ENCODE measurements at places on chromosomes 5 and 9.
A peak's percentile ranks its signal among the peaks of the same experiment; 100 is the strongest.

- no peak for DNase-seq
These were observed 1.2 kb upstream of the CAPSL start for GRCh38 chr5:35939639-35940038.

DNA sequence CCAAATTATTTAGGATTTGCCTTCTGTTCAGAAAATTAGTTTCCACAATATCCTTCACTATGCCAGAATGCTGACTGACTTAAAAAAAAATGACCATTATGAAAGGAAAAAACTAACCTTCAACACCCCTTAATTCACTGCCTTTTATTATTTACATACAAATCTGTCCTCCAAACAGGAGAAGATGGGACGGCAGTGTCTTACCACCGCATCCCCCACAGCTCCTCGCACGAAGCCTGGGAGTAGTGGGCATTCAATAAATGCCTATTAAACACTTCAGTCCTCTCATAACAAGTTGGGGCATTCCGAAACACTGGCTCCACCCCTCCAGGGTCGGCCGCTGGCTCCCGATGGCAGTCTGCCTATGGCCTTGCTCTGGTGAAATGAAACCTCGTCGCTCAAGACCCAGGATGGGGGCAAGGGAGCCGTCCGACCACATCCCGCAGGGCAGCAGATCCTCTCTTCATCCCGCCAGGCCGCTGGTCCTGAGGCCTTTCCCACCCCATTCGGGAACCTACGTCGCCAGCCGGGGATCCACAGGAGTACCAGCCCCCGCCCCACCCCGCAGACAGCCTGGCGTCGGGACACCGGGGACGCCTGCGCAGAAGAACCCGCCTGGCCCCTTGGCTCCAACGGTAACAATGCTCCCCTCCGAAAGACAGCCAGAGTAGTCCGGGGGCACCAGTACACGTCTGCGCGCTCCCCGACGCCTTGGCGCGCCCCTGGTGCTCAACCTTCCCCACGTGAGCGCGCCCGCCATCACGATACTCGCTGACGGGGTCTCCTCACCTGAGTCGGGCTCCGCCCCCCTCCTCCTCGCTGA is 613 bp downstream of the ZBTB5 start:
- DNase-seq = no peak

- DNase-seq = no peak
These were observed 480.8 kb downstream of the CDH12 start for GRCh38 chr5:22372376-22372775.

GRCh38 chr5:99922386-99922785 is 612.8 kb upstream of the FAM174A start:
- DNase-seq = no peak

- DNase-seq = no peak
These were observed 281.8 kb downstream of the MLLT3 start for GRCh38 chr9:20340511-20340861.

GRCh38 chr9:75892216-75892911 is 1.9 kb downstream of the PCSK5 start:
- no peak for DNase-seq

DNA sequence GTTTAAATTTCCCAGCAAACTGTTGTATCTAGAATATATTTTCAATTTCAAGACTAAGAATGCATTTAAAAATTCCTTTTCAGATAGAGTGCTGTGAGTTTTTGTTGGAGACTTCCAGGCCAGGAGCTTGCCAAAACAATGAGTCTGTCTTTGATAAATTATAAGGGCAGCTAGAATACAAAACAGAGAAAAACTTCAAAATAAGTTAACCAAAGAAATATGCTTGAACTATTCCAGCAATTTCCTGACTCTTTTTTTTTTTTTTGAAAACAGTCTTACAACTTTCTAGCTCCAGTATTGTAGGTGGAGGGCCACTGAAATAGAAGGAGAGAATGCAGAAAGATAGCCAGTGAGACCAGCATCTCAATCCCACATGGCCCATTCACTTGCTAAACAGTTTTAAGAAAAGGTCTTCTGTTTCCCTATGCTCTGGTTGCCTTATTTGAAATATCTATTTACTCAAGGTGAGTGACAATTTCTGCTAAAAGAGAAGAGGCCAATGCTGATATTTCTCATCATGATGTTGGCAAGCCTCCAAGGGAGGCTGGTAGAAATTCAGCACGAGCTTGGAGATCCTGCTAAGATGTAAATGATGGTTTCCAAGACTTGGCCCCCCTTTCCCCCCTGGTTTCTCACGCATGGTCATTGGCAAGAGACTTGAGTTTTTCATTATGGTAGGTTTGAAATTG is 103.2 kb downstream of the USP20 start:
- no peak for DNase-seq

GRCh38 chr9:131868766-131869165 is 128.9 kb upstream of the RAPGEF1 start:
- DNase-seq = peak; percentile 79

DNA sequence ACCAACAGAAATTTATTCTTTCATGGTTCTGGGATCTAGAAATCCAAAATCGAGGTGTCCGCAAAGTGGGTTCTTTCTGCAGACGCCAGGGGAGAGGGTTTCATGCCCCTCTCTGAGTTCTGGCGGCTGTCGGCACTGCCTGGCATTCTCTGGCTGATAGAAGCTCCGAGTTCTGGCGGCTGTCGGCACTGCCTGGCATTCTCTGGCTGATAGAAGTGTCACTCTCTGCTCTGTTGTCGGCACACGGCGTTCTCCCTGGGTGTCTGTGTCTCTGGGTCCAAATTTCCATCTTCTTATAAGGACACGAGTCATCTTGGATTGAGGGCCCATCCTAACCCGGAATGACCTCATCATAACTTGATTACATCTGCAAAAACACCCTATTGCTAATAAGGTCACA is 7.6 kb downstream of the GFI1B start:
- no peak for DNase-seq

All from BE2C (cell line).